Pulmonary artery endothelial cell (primary cell): ENCODE measurements at places on chromosomes 1 and 21. TPM values are rescaled to one million over a fixed set of nuclear protein-coding genes. Genes with fewer than 3 reads are reported as not detected.

Gene IL19
- not detected in 2 replicates for total RNA-seq

Gene RGS4
- 280 and 292 TPM in 2 replicates for total RNA-seq

DNA sequence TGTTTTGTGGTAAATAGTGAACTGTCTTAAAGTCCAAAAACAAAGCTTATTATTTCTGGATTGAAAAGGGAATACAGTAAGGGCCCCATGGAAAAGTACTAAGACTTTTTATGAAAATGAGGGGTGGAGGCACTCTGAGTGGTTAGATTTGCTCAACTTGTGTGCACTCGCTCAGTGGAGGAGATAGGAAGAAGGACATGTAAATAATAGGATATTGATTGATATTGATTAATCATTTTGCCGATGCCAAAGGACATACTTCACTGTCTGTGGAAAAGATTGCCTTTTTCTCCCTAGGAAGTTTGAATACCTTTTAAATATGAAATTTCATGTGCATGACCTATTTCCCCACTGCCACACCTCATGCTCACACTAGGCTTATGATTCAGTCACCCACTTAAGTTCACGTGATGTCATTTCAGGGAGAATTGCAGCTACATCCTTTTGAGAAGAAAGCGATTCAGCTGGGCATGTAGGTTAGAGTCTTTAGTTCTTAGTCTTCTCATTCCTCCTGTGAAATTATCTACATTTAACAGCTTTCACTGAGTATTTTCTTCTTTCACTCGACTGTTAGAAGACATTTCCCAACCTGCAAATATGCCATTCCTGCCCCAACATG is 5.0 kb downstream of the MTR start:
- no peak for DNase-seq

- DNase-seq = no peak
Observed at GRCh38 chr1:202200669-202201068, 7.1 kb downstream of the LGR6 start.

- no peak for DNase-seq
Observed at GRCh38 chr1:57894315-57894714, 470.5 kb upstream of the DAB1 start.

GRCh38 chr1:20493309-20493708 is 7.3 kb upstream of the CAMK2N1 start:
- DNase-seq = no peak

DNA sequence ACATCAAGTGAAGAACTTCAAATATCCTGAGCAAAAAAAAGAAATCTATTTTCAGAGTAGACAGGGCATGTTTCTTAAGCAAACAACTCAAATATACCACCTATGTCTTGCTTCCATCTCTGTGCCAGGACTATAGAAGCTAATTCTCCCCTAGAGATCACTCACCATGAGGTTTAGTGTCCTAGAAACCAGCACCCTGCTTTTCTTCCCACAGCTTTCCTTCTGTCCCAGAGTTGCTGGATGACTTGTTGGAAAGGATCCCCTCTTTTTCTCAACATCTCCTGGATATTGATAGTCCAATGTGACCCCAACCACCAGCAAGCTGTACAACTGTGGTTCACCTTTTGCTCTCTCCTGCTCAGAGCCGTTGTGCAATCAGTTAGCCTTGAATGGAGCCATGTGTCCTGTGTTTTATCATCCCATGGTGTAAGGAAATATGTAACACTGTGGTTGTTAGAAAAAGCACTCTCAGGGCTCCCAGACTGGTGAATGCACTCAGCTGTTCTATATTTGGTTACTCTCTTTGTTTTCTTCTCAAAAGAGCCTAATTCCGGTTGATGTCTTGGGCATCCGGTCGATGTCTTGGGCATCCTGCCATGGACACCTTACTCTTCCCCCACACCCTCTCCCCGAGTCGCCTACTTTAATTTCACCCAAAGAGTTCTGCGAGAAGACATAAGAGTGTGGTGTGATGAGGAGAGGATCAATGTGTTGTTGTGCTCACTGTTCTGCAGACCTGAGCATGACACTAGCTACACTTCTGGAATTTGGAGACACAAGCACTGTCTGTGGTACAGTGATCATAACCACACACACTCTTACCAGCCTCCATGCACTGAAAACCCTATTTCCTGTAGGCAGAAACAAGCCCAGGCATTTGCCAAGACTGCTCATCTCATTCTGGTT is 1.7 kb downstream of the TNFSF4 start:
- DNase-seq = no peak
